ENCODE measurements at places on chromosomes 3 and 15.

DNA sequence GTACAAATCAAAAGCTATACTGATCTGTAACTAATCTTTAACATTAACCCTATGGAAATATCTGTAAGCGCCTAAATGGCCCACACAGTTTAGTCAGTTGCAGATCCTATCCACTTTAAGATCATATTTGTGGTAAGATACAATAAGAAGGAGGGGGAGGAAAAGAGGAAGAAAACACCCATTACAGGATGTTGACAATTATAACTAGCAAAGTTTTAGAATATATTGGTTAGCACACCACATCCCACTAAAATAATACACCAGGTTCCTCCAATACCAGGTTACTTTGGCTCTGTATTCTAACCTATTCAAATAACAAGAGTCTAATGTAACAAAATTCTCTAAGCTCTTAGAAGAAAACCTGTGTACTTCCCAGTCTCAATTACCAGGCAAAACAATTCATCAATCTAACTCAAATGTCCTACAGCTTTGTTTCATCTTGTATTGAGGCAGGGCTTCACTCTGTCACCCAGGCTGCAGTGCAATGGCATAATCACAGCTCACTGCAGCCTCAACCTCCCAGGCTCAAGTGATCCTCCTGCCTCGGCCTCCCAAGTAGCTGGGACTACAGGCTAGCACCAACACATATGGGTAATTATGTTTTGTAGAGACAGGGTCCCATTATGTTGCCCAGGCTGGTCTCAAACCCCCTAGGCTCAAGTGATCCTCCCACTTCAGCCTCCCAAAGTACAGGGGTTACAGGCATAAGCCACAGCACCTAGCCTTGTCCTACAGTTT is 4.2 kb downstream of the SLC4A7 start:
- no peak for DNase-seq

GRCh38 chr3:60456180-60456579 is 795.1 kb downstream of the FHIT start:
- no peak for DNase-seq

- no peak for DNase-seq
Measured at GRCh38 chr3:153171918-153172317, 9.9 kb downstream of the RAP2B start.

- no peak for DNase-seq
Measured at GRCh38 chr3:123658118-123658851, 73.4 kb upstream of the HACD2 start.

DNA sequence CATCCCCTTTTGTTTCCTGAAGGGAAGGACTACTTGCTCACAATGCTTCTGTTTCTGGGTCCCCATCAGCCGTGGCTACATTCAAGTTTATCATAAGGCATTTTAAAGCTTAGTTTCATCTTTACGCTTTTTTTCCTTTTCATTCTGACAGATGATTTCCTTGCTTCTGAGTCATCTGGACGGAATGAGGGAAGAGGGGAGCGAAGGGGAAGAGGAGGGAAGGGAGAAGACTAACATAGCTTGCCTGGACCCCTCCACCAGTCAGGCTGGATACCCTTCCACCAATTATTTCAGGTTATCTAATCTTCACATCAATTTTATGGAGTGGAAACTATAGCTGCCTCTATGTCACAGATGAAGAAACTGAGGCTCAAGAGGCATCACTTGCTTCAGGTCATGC is 27.6 kb downstream of the FAM3D start:
- no peak for DNase-seq

GRCh38 chr15:68445351-68445750 is 13.4 kb upstream of the ITGA11 start:
- no peak for DNase-seq

- DNase-seq, result no peak
Measured at GRCh38 chr3:26592451-26592850, 30.1 kb upstream of the LRRC3B start.

GRCh38 chr3:170947018-170947769 is 38.8 kb upstream of the EIF5A2 start:
- no peak for DNase-seq

- DNase-seq, result no peak
Measured at GRCh38 chr3:57764794-57765193, 8.7 kb downstream of the SLMAP start.

GRCh38 chr15:94375997-94376396 is 144.6 kb downstream of the MCTP2 start:
- DNase-seq, result no peak

DNA sequence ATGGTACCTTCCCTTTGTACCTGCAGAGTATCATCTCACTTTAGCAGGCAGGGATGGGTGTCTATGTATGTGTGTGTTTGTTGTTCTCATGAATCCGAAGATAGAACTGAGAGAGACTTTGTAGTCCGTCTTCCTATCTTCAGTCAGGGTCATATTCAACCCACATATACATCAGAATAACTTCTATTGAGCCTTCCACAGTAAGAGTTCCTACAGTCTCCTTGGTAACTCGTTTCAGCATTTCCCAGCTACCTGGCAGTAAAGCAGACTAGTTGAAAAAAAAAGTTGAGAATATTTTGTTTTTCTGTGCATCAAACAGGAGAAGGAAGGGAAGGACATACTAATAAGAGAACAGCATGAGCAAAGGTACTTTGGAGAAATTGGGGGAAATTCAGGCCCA is 106.8 kb downstream of the VPS8 start:
- no peak for DNase-seq

DNA sequence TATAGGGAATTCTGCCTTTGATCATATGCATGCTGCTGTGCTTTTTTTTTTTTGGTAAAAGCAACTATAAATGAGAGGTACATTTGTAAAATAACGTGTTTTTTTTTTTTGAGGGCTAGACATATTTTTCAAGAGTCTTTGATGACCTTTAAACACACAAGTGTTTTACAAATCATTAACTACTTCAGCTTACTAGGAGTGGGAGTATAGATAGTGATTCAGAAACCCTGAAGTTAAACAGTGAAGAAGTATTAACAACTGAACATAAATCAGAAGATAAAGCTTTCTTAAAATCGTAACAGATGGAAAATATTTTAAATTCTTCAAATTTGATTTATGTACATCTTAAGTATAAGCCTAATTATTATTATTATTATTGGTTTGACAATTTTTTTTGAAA is 2.9 kb upstream of the GMNC start:
- no peak for DNase-seq
